ENCODE measurements at places on chromosomes 12 and 14.
A peak's percentile ranks its signal among the peaks of the same experiment; 100 is the strongest.

- DNase-seq, result peak; percentile 26
Observed at GRCh38 chr12:32273712-32274111, 125.6 kb upstream of the FGD4 start.

DNA sequence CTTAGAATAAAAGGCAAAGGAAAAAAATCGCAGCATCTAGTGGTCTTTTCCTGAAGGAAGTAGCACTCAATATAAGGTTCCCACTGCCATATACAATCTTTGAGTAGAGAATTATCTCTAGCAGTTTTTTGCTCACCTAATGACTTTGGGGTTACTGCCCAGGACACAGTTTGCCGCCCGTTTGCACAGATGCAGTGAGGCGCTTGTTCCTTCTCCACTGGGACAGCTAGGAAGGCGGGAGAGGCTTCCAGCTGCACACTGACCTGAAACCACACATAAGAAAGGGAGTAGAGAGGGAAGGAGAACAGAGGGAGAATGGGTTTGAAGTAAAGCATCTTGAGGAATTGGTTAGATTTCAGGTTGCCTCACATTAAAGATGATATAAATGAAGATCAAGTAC, 25.5 kb downstream of the A2M start:
- DNase-seq, result no peak

GRCh38 chr14:91138511-91139359, 24.9 kb downstream of the DGLUCY start:
- DNase-seq, result peak; percentile 59

DNA sequence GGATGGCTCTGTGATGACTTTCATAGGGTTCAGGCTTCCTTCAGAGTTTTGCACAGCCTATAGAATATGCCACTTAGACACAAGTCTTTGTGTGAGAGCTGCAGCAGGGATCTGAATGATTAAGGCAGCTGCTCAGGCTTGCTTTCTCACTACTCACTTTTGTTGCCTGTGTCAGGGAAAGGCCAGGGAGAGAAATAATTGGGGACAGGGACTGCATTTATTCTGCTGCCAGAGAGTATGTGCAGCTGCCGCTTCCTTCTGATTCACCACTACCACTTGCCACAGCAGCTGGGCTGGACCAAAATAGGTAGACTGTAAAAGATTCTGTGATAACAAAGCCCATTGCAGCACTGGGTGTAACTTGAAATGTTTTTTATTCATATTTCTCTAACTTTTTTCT, 49.7 kb downstream of the TRMT5 start:
- no peak for DNase-seq

- DNase-seq, result no peak
Observed at GRCh38 chr14:59543873-59544272, 32.7 kb downstream of the CCDC175 start.

DNA sequence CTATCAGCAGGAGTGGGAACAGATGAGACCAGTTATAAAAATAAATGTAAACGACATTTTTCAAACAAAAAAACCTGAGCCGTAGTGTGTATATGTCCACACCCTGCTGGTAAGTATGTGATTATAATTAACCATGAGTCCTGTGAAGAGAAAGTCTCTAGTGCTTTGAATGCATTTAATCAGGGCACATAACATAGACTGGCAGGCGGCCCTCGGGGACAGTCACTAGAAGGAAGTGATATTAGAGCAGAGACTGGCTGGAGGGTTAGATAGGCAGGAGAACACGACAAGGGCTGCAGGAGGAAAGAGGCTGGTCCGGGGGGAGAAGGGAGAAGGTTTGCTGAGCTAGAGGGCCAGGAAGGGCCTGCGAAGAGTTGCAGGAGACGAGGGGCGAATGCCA, 23.8 kb upstream of the ELK3 start:
- no peak for DNase-seq

DNA sequence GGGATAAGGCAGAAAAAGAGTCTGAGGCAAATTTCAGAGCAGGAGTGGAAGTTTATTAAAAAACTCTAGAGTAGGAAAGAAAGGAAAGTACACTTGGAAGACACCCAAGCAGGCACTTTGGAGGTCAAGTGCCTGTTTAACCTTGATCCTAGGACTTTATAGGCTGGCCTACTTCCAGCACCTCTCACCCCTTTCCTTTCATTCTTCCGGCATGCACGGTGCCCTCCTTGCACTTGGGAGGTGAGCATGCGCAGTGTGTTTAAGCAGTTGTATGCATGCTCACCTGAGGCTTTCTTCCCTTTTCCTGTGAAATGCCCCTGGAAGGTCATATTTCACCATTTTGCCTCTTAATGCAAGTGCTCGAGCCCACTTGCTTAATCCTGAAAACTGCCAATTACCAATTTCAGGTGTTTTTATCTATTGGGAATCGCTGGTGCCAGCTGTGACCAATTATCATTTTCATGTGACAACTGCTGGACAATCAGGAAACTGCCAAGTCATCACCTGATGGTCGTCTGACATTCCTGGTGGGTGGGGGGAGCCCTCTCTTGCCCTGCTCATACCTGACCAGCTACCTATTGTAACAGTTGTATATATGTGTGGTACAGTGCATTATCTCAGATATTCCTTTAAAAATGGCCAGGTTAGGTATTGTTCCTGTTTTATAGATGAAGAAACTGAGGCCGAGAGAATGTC, 53.5 kb downstream of the SUDS3 start:
- no peak for DNase-seq

DNA sequence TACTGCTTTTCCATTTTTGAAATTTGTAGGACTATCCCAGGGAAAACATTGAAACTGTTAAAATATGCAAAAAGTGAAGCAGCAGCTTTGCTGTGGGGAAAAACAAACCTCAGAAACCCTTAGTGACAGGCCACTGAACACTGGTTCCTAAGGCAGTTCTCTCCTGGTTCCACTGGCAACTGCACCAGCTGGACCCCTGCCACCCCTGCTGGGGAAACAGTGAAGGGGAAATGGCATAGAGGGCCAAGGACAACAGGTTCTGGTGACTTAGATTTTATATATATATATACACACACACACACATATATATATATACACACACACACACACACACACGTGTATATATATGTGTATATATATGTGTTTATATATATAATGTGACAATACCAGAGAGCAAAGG, 16.2 kb upstream of the KRT7 start:
- no peak for DNase-seq

- no peak for DNase-seq
Observed at GRCh38 chr12:71431991-71432390, 7.6 kb upstream of the LGR5 start.

- DNase-seq, result no peak
Observed at GRCh38 chr12:4257442-4257841, 16.1 kb upstream of the CCND2 start.

- DNase-seq, result no peak
Observed at GRCh38 chr12:65822732-65823512, 1.4 kb upstream of the HMGA2 start.

DNA sequence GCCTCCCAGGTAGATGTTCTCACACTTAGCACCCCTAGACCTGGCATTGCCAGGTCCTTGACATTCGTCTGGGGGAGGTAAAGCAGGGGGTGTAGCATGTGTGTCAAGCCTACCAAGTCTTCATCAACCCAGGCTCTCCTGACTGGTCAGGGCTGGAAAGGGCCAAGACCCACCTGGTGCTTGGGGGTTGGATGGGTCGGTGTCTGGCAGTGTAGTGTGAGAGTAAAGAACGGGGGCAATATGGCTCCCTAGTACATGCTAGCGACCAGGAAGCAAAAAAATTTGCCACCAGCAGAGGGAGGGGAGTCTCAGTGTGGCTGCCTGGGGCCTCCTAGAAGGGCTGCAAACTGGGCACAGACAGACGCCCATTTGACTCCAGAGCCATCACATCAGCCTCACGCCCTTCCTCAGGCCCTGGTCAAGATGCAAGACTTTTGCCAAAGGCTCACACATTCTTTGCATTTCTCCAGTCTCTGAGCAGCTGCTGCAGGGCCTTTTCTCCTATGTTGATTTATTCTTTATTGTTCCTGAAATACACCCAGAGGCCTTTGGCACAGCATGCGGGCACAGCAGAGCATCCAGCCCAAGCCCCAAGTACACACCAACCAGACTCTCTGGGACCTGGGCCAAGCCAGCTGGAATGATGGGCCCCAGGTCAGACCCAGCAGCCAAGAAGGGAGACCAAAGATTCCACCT, 38.3 kb upstream of the PNMA1 start:
- DNase-seq, result no peak

Measured in stimulated activated CD4-positive, alpha-beta T cell treated with anti-CD3 and anti-CD28 coated beads, Interleukin-2, amount 100 ng/mL, for 24 hours (primary cell).